T47D (cell line): ENCODE measurements at places on chromosomes 4 and X.

DNA sequence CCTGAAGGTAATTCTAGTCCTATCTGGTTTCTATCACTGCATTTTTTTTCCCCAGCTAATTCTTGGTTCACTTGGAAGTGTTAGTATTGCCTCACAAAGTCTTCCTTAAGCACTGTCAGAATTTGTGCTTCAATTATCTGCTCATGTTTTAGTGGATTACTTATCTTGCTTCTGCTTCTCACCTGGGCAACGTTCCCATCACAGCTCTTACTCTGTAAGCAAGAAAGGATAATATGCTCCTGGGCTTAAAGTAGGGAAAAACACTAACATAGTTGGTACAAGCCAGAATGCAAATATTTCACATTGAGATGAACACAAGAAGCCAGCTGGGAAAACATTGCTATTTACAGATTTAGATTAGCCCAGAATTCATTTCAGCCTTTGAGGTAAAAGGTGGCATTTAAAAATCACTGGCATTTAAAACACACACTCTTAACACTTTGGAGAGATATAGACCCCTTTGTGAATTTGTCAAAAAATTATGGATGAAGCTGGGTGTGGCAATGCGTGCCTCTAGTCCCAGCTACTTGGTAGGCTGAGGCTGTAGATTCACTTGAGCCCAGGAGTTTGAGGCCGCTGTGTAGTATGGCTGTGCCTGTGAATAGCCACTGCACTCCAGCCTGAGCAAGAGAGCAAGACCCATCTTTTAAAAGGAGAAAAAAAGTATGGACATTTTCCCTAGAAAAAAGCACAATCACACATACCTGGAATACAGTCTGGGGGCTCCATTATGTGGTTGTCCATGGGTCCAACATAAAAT, 6.6 kb upstream of the PTPN13 start:
- no peak for DNase-seq

GRCh38 chr4:15742083-15742582, 36.0 kb upstream of the CD38 start:
- no peak for DNase-seq

- DNase-seq, result no peak
These were observed 34.1 kb upstream of the AFF2 start for GRCh38 chrX:148466292-148466691.

GRCh38 chr4:185142564-185142911, 528 bp upstream of the SLC25A4 start:
- no peak for DNase-seq

GRCh38 chr4:184850018-184850417, 24.2 kb upstream of the ACSL1 start:
- no peak for DNase-seq

DNA sequence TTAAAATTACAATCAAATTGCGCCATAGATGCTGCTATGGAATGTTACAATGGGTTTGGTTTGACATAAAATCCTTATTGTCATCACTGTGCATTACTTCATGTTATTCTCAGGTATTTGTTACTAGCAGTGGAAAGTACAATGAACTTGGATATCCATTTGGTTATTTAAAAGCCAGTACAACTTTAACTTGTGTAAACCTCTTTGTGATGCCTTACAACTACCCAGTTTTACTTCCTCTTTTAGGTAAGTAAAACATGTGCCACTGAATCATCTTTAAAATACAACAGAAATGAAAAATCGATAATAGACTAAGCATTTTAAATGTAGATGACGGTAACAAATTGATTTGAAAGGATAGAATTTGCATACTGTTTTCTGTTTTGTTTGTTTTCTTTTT, 35.6 kb downstream of the INTS6L start:
- DNase-seq, result no peak

DNA sequence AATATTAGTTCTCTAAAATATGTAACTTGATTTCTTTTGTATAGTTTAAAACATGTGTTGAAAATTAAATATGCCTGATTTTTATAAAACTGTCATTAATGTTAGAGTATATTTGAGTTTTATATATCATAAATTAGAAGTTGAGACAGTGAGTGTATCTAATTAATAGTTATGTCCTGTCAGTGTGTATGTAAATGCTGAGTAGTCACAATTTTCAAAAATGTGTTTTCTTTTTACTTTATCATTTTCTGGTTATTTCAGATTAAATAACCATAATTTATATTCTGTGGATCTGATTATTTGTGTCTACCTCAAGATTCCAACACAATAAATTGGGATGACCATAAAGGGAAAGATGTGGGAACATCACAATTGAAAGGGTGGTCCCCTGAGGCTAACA, 82.7 kb upstream of the CXXC4 start:
- no peak for DNase-seq

GRCh38 chr4:79185526-79186045, 140.3 kb downstream of the NAA11 start:
- DNase-seq, result no peak

DNA sequence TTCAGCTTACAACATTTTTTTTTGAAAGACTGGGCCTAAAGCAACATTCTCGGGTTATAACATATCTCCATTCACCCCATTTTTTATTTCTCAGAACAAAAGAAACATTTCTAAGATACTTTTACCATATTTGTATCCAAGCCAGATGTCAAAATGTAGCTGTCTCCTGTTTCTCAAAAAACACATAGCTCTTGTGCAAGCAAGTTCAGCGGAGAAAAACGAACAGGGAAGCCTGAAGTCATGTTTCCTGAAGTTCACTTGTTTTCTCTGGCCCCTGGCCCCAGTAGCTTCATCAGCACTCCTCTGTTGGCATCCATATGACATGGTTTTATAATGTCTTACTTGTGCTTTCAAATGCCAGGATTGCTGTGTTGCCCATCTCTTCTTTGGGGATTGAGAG, 218.2 kb downstream of the BANK1 start:
- no peak for DNase-seq

DNA sequence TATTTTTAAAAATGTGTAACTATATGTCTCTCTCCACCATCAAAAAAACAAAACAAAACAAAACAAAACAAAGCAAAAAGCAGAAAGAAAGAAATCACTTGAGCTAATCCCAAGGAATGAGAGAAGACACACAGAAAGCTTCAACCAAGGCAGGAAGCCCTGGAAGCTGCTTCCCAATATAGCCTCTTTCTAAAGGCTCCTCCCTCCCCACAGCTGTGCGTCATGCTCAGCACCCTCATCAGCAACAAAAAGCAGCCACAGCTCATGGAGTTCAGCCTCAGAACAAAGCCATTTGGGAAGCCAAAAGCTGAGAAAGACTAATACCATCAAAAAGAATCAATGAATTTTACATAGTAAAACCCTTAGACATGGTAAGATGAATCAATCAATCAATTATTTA, 501.6 kb upstream of the SMIM31 start:
- DNase-seq, result no peak

DNA sequence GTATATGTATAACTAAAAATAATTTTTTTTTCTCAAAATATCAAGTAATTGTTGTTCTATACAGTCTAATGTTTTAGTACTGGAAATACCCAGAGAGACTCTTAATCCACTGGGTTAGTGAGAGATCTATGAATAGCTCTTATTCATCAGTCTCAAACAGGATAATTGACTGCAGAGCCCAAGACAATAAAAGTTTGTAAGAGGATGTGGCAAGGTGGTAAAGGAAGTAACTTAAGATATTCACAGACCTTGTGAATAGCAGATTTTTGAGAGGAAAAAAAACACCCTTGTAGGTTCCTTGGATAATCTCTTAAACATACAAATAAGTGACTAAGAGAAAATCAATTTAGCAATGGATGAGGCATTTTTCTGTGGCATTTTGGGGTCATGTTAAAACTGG, 210.9 kb upstream of the FAM241A start:
- no peak for DNase-seq
